ENCODE measurements at places on chromosomes 16 and 17. TPM values are rescaled to one million over a fixed set of nuclear protein-coding genes. Genes with fewer than 3 reads are reported as not detected.
A peak's percentile ranks its signal among the peaks of the same experiment; 100 is the strongest.

DNA sequence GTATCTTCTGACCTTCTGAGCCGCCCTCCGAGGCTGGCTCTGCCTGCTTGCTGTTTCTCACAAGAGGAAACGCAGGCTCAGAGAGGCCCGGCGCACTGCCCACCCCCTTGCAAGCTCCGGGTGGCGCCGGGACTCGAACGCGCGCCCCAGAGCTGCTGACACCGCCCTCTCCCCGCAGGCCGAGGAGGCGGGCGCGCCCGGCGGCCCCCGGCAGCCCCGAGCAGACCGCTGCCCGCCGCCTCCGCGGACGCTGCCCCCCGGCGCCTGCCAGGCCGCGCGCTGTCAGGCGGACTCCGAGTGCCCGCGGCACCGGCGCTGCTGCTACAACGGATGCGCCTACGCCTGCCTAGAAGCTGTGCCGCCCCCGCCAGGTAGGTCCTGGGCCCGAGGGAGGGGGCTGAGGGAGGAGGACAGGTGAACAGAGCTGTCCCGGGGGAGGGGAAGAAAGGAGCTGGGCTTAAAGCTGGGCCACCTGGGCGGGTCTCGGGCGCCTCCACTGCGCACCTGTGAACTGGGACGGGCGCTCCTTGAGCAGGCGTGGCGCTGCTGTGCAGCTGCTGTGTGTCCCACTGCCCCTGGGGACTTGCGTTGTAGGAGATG is 18.2 kb downstream of the WFDC1 start:
- DNase-seq = no peak
- H3K4me3 ChIP-seq = 0 out of 2 replicates have a peak overlapping the region, but pooled peaks have one; percentile 1
- H3K27me3 ChIP-seq = no peaks in the 10 kb centered on the region
- H3K4me1 ChIP-seq = no peaks in the 10 kb centered on the region

DNA sequence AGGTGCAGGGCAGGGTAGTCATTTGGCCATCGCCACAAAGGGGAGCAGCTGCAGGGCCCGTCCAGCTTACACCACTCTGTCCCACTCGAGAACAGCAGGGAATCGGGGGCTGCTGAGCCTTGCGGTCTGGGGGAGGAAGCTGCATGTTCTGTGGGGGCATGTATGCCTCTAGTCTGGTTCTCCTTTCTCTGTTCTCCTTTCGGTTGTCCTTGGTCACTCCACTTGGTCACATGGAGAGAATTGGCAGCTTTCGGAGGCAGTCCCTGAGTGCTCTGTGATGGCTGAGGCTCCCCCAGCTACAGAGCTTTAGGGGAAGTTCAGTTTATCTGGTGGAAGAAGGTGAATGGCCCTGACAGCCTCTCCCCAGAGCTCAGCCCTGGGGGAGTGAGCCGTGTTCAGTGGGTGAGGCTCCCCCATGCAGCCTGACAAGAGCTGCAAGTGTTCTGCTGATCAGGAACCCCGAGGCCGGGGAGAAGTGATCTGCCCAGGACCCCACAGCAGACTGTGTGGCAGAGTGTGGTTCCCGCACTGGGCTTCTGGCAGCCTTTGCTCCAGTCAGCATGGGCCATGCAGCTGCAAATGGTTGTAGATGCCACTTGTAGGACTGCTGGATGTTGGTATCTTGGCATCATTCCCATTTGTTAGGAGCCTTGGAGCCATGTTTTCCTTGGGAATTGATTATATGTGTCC is 22.3 kb upstream of the SMPD3 start:
- no peaks in the 10 kb centered on the region for H3K36me3 ChIP-seq
- no peak overlapping the region for H3K4me3 ChIP-seq
- DNase-seq = no peak
- no peaks in the 10 kb centered on the region for H3K27me3 ChIP-seq
- H3K4me1 ChIP-seq = no peaks in the 10 kb centered on the region
- H3K27ac ChIP-seq = no peak overlapping the region

DNA sequence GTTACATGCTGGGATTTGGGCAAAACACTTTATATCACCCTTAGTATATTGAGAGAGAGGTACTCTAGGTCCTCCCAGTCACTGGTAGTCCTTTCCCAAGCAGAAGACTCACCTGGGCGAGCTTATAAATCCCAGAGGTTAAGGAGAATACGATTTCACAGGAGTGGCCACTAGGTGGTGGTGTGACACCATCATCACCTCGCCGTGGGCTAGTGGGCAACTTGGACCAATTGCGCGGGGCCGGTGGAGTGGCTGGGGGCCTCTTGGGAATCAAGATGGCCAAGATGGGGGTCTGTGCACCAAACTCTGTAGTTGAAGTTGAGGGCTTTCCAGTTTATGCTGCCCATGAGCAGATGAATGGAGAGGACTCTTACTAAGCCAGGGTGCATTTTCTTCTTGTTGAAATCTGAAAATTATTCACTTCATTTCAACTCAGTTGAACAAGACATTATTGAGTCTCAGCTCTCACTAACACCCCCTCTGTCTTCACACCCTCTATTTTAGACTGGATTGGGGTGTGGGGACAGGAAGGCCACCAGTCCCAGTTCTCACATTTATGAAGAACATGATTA is 38.2 kb upstream of the PIRT start:
- peak; percentile 30 for DNase-seq
- no peak overlapping the region for H3K27ac ChIP-seq
- H3K27me3 ChIP-seq = no peaks in the 10 kb centered on the region
- H3K4me3 ChIP-seq = no peak overlapping the region

Gene EPN3
- total RNA-seq = 0.92 TPM
